ENCODE measurements at places on chromosomes 7 and 10.

- DNase-seq = no peak
Measured at GRCh38 chr7:83866582-83866981, 217.6 kb upstream of the SEMA3E start.

DNA sequence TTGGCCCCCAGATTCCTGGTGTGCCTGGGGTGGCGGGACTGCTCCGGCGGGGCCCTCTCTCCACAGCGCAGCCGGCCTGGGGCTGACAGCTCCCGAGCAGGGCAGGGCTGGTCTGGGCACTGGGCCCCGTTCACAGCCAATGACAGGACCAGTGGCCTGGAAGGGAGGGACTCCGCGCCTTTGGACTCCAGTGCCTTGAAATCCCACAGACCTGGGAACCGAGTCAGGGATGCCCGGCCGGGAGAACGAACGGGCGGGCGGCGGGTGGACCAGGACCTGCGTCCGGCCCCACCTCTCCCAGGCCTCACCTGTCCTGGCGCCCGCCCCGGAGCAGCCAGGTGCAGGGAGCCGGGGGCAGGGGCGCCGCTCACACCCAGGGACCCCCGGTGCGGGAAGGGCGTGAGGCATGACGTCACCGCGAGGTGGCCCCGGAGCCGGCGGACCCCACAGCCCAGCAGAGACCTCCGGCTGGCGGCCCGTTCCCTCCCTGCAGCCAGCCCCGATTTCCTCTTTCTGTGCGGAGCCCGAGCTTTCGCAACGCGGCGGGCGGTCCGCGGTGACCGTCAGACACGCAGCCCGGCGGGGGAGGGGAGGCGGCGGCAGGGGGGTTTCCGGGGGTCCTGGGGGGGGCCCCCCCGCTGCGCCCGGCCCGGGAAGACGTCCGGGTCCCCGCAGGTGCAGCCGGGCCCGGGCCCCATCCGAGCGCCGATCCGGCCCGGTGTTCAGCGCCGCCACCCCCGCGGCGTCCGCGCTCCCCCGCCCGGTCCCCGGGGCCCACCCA lies 743 bp downstream of the ADAP1 start:
- DNase-seq = no peak

DNA sequence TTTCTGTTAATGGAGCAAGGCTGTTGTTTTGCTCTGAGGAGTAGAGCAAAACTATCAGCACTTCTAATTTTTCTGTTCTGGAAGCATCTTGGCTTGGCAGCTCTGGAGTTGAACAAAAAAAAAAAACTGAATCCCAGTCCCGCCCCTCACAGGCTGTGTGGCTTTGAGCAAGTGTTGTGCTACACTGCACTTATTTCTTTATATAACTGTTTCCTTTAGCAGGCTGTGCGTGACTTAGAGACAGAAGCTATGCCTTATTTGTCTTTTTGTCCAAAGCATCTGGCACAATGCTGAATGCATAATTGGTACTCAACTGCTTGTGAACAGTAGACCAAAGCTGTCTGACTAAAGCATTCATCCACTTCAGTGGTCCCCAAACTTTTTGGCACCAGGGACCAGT lies 96.1 kb downstream of the AMPH start:
- DNase-seq = no peak

DNA sequence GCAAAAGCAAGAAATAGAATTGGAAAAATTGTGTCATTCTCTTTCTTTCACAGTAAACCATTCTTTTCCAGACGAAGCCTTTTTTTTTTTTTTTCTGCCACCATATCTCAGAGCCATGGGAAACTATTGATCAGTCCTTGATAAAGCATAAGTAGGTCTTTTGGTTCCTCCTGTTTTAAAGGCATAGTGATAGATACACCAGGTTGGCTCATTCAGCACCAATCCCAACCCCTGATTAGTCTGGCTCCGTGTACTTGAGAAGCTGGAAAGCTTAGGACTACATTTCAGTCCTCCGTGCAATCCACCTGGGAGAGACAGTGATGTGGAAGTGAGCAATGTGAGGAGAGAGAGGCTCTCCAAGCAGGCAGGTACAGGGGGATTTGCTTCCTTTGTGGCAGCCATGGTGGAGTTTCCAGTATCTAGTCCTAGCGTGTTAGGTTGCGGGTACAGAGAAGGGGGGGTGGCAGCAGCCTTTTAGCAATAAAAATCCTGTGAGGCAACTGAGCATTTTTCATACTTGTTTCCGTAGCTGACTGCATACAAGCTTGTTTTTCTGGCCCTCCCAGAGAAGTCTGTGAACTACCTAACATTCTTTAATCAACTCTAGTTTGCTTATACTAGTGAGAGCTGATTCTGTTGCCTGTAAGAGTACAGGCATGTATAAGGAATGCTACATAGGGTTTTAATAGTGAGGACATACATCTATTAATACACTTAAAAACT lies 127.4 kb upstream of the CTTNBP2 start:
- no peak for DNase-seq

DNA sequence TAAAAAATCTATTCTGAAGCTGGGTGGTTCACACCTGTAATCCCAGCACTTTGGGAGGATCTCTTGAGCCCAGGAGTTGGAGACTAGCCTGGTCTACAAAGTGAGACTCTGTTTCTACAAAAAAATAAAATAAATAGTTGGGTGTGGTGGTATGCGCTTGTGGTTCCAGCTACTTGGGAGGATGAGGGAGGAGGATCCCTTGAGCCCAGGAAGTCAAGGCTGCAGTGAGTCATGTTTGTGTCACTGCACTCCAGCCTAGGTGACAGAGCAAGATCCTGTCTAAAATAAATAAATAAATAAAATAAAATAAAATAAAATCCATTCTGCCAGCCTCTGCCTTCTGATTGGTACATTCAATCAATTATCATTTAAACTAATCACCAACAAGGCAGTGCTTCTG lies 17.5 kb downstream of the ZNF33A start:
- DNase-seq = no peak

DNA sequence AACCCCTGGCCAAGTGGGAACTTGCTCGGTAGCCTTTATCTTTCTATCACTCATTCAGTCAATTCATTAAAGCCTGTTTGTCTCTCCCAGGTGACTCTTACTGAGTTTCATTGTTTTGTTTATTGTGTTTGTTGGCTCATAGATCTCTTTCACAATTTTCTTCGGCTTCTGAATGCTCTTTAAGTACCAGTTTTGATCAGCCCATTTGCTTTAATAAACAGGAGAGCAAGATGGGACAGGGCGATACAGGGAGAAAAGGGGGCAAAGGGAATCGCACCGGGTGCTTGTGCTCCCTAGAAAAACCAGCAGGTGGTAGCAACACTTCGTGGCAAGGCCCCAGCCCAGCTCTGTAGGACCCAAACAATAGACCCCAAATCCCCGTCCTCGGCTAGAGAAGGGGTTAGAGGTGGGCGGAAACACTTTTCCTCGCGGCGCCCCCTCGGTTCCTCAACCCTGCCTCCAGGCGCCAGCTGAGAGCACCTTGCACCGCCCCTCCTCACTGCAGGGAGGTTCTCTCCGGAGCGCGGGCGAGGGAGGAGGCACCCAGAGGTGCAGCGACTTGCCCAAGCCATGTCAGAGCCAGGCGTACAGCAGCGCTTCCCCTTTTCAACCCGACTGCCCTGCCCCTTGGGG lies 1.0 kb upstream of the EPHB6 start:
- DNase-seq = peak; percentile 53

GRCh38 chr10:117540640-117541404 lies 1.7 kb upstream of the EMX2 start:
- no peak for DNase-seq

- DNase-seq = no peak
Measured at GRCh38 chr7:45715471-45716352, 141.5 kb downstream of the ADCY1 start.

DNA sequence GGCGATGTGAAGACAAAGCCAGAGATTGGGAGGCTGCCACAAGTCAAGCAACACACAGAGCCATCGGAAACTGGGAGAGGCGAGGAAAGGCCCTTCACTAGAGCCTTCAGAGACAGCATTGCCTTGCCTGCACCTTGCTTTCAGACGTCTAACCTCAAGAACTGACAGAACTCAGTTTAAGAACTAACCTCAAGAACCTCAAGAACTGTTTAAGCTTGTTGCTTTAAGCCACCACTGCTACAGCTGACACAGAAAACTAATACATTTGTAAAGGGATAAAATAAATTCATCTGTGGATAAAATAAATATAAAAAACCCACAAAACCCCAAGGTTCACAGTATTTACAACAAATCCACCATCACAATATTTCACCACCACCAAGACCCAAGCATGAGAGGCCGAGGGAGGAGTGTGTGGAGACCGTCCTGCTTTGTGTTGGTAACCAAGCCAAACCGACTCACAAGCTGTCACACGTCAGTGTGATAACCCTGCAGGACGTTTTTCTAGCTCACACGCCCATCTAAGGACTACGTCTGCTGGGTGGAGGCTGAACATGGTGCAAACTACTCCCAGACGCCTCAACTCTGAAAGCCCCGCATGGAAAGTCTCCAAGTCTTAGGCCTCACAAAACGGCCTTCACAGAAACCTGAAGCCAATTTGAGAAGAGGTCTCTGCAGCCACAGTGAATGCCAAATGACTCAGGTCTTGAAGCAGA lies 116.8 kb downstream of the ABLIM1 start:
- DNase-seq = no peak

DNA sequence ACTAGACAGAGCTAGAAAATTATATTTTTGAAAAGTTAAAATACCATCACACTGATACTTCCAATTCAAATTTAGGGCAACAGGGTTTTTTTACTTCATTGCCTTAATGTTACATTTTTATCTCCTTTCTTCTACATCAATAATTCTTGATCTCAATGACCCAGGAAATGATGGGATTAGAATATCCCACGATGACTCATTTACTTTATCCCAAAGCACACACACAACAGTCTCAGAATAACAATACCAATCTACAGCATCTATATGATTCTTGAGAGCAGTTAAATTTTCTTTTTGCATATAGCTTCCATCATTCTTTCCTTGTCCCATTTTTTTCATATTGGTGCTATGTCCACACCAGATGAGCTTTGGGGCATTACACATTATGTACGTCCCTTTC lies 98.4 kb upstream of the EEPD1 start:
- no peak for DNase-seq

- DNase-seq = peak; percentile 51
Measured at GRCh38 chr7:108181073-108181985, 51.2 kb upstream of the LAMB4 start.

DNA sequence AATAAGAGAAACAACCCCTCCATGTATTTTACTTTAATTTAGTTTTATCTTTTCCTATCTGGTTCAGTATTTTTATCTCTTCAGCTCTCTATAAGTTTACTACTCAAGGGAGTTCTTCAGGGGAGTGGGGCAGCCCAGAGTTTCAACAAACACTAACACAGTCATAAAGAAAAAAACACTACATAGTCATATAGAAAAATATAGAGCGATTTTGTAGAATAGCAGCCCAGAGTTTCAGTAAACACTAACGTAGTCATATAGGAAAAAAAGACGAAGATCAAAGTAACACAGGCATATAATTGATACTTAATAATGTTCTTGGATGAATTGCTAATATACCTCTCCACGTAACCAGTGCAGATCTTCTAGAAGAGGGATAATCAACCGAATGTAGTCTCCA lies 54.7 kb downstream of the PON1 start:
- DNase-seq = no peak

DNA sequence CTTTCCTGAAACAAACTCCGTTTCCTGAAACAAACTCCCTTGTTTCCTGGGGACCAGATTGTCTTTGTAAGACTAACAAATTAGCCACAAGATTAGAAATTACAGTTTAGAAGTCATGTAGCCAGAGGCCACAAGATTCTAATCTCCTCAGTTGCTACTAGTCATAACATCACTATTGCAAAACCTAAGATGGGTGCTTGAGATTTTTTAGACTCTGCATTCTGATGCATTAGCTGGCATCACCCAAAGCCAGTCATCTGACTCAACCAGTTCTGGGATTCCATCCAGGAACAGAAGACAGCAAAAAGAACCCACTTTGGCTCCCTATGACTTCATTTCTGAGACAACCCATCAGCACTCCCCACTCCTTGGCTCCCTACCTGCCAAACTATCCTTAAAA lies 367.9 kb upstream of the MBL2 start:
- DNase-seq = peak; percentile 10

DNA sequence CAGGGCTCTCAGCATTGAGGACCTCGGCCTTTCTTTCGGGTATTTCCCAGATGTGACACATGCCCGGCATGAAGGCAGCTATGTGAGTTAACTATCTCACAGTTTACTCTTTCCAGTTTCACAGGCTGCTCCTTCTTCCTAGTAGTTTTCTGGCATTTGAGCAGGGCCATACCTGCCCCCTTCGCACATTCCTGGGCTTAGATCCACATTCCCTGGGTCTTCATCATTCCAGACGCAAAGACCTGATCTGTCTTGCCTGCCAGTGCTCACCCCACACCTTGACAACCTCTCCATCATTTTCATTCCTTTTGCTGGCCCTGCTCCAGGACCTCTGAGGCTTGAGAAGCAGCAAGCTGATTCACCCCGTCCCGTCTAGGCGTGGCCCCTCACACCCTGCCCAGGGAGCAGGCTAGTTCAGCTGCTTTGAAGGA lies 227.5 kb downstream of the WDR11 start:
- DNase-seq = peak; percentile 96

DNA sequence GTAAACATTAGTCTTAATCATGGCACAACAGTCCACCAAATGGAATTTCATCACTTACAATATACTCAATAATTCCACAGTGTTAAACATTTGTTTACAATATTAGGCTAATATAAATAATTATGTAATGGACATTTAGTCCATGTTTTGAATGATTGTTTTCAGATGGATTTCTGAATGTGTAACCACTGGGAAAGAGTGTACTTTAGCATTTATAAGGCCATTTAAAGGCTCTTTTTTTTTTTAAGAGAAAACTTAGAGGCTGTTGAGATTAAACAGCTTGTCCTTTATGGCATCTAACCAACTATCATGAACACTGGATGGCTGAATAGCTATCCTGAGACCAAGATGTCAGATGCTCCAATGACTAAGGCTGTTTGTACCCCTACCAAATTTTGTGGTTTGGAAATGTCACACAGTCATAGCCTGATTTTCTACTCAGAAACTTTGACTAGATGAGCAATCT lies 248.3 kb upstream of the GLI3 start:
- no peak for DNase-seq

DNA sequence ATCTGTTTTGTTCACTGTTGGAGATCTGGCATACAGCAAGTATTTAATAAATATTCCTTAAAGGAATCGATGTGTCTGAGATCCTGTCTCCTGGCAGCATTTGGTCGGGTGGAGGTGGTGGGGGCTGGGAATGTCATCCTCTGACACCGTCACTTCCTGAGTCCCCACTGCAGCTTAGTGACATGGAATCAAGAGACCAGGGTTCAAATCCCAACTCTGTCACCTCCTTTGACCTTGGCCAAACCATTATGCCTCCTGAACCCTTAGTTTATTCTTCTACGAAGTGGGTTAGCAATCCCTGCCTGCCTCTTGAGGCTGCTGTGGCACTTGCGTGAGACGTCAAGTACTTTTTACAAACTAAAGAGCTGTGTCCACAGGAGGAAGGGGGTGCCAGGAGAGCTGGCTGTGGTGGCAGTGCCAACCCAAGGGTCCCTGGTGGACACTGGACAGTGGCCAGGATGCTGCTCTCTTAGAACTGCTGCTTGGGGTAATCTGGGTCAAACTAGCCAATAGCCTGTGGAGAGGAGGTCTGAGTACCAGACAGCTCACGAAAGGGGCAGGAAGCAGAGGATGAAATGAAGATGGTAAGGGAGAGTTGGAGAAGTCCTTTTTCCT lies 8.0 kb upstream of the ZMIZ1 start:
- no peak for DNase-seq

GRCh38 chr10:132390170-132390920 lies 6.7 kb upstream of the PWWP2B start:
- DNase-seq = no peak

GRCh38 chr7:70588191-70588921 lies 543.6 kb upstream of the GALNT17 start:
- DNase-seq = no peak

Data from kidney glomerular epithelial cell (primary cell).